ENCODE measurements at places on chromosomes 5 and 9.

DNA sequence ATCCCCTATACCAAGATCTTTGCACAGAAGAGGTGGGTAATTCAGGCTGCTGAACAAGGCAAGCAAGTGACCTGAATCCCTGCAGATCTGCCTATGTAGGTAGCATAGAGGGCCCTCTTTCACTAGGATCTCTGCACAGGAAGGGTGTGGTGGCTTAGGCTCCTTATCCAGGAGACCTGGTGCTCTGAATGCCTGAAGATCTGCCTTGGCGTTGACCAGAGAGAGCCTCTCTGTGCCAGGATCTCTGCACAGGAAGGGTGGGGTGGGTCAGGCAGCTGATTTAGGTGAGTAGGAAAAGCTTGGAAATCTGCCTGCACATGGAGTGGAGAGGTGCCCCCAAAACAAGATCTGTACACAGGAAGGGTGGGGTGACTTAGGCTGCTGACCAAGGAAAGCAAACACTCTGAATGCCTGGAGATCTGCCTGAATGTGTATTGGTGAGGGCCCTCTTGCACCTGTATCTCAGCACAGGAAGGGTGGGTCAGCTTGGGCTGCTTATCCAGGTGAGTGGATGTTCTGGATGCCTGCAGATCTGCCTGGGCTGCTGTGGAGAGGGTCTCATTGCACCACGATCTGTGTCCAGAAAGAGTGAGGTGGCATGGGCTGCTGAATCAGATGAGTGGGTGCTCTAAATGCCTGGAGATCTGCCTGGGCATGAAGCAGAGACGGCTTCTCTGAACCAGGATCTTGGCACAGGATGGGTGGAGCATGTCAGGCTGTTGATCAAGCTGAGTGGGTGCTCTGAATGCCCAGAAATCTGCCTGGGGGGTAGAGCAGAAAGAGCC is 365.9 kb downstream of the DMAC1 start:
- DNase-seq, result no peak

- no peak for DNase-seq
Observed at GRCh38 chr5:9047932-9048331, 497.9 kb downstream of the SEMA5A start.

DNA sequence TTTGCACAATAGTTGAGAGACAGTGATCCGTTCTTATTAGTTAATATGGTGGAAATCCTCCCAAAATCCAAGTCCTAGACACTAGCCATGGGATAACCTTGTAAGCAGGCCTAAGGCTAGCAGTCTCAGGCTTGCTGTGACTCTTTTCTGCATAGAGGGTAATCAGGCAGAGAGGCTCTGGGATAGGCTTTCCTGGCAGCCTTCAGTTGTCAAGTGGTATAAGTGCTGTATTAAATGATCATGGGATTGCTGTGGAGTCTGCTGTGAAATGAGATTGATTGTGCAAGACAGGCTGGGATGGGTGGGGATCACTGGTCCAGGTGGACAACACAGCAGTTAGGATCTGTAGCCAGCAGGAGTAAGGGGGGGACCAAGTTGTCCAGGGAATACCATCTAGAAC is 416.4 kb downstream of the TLE4 start:
- DNase-seq, result no peak

GRCh38 chr5:148179234-148179824 is 11.0 kb downstream of the SPINK14 start:
- DNase-seq, result peak; percentile 11

GRCh38 chr5:53927668-53928247 is 367.3 kb downstream of the NDUFS4 start:
- no peak for DNase-seq

GRCh38 chr5:646396-647201 is 34.5 kb downstream of the CEP72 start:
- no peak for DNase-seq

- no peak for DNase-seq
Observed at GRCh38 chr5:87729781-87730180, 317.1 kb upstream of the CCNH start.

- peak; percentile 38 for DNase-seq
Observed at GRCh38 chr9:119289740-119290433, 79.3 kb downstream of the BRINP1 start.

- no peak for DNase-seq
Observed at GRCh38 chr5:180378438-180379344, 25.6 kb upstream of the GFPT2 start.

GRCh38 chr5:57529864-57530263 is 47.3 kb upstream of the ACTBL2 start:
- DNase-seq, result no peak

DNA sequence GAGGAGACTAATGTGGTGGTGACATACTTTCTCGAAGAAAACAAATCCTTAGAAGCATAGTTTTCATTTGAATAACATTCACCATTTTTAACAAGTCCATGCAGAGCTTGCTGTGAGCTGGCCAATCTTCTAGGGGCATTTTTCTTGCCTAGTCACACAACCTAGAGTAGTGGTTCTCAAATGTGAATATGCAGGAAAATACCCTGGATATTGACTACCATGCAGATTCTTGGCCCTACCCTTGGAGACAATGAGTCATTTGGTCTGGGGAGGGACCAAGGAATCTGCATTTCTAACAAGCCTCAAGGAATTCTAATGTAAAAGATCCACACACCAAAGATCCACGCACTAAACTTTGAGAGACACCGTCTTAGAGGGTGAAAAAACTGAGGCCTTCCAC is 23.5 kb downstream of the GDNF start:
- no peak for DNase-seq

DNA sequence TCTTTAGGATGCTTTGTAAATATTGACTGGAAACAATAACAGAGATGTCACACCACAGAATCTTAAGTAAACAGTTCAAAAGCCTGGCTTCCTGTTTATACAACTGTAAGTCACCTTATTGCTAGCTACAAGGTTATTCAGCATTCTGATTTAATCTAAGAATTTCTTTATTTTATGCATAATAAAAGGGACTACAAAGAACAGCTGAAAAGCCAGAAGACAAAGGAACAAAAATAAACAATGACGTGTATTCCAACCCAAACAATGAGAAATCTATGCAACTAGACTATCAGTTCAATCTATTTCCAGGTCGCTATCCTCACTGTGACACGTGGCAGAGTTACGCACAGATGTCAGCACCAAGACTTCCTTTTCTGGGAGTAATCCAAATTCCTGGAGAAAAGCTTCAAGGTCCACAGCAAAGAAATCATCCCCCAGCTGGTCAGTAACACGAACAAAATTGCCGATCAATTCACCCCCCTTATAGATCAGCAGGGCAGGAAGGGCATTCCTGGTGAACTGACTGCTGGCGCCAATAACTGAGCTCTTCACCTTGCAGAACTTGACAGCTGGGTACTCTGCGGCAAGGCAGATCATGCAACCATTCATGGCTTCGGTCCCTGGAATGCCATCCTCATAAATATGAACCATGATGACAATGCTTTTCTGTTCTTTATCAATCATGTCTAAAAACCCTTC is 8.4 kb downstream of the PDCL start:
- DNase-seq, result no peak

DNA sequence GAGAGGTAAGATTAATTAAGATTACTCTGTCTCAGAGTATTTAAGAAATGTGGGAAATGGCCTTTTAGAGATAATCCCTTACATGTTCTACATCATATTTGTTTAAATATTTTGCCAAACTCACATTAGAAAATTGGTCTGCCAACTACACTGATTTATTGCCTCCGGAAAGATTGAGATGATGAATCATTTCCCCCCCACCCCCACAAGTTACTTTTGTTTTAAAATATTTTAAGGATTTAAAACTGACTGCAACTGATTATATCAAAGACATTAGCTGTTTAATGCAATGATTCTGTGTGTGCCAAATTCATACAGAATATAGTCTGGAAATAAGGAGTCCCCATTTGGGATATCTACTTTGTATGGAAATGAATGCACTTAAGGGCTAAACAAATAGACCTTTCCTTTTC is 674.4 kb downstream of the PRR16 start:
- no peak for DNase-seq

GRCh38 chr5:120605325-120606079 is 141.4 kb downstream of the PRR16 start:
- no peak for DNase-seq

GRCh38 chr9:98807070-98807813 is at the start of gene GALNT12:
TSS of gene GALNT12 (plus strand) at chr9:98807670. CDS start at chr9:98807699, 29 bp downstream.
- no peak for DNase-seq

GRCh38 chr9:130493476-130493875 is 48.7 kb downstream of the ASS1 start:
- no peak for DNase-seq

GRCh38 chr5:155649666-155650065 is 636.1 kb downstream of the KIF4B start:
- no peak for DNase-seq

GRCh38 chr9:120833325-120833724 is 9.4 kb downstream of the PSMD5 start:
- DNase-seq, result no peak

GRCh38 chr9:137406876-137407589 is 15.9 kb downstream of the EXD3 start:
- no peak for DNase-seq

- DNase-seq, result no peak
Observed at GRCh38 chr9:114271556-114272510, 51.1 kb upstream of the ORM1 start.

GRCh38 chr5:152549709-152550108 is 144.6 kb upstream of the NMUR2 start:
- no peak for DNase-seq

DNA sequence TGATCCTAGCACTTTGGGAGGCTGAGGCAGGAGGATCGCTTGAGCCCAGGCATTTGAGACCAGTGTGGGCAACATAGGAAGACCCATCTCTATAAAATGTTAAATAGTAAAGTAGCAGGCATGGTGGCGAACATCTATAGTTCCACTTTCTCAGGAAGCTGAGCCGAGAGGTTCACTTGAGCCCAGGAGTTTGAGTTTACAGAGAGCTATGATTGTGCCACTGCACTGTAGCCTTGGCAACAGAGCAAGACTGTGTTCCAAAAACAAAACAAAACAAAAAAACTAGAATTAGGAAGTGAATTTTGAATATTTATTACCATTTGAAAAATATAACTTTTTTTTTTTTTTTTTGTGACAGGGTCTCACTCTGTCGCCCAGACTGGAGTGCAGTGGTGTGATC is 26.8 kb upstream of the PAX5 start:
- no peak for DNase-seq

DNA sequence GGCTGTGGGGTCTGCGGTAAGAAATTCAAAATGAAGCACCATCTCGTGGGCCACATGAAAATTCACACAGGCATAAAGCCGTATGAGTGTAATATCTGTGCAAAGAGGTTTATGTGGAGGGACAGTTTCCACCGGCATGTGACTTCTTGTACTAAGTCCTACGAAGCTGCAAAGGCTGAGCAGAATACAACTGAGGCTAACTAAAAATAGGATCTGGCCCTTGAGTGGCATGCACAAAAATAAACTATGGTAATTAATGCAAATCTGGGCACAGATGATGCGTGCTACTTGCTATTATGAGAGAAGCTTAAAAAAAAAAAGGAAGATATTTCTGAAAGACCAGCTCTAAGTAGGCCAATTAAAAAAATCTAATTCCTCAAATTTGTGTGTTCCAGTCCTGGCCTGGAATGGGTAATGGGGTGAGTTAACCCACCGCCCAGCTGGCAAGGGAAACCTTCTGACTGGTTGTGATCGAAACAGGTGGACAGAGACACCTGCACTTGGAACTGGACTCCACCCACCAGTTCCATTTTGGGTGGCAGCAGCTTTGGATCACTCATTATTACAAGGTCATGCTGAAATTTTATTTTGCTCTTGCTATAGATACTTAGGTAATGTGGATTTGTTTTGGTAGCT is 26.6 kb upstream of the ZBTB34 start:
- DNase-seq, result no peak

DNA sequence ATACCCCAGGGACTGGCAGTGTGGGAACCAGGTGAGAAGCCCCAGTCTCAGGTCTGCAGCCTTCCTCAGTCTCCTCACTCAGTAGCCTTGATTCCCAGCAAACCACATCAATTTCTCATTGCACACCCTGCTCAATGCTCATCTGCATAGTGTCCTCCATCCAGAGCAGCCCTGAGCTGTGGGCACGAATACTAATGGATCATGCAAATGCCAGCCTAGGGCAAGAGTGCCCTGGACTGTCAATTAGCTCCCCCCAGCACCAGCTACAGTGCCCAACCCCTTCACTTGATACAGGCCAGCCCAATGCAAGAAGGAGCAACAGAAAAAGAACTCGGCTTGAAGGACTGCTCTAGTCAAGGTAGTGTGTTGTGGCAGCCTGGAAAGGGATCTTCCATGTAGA is 9.8 kb upstream of the KCNIP1 start:
- DNase-seq, result no peak

DNA sequence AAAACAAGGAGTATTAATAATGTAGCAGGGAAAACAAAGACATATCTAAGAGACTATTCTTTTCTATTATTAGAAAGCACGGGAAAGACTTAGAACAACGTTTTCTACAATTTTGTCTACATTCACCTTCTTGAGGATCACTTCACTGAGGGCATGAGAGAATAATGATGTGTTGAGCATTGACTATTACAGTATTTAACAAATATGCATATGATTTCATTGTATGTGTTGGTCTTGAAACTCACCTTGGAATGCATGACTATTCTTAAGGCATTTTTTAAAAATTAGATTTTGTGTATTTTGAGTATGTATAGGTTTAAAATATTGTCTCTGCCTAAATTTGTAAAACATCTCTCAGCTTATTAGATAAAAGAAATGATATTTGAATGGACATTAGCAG is 1.2 kb downstream of the FSD1L start:
- no peak for DNase-seq

DNA sequence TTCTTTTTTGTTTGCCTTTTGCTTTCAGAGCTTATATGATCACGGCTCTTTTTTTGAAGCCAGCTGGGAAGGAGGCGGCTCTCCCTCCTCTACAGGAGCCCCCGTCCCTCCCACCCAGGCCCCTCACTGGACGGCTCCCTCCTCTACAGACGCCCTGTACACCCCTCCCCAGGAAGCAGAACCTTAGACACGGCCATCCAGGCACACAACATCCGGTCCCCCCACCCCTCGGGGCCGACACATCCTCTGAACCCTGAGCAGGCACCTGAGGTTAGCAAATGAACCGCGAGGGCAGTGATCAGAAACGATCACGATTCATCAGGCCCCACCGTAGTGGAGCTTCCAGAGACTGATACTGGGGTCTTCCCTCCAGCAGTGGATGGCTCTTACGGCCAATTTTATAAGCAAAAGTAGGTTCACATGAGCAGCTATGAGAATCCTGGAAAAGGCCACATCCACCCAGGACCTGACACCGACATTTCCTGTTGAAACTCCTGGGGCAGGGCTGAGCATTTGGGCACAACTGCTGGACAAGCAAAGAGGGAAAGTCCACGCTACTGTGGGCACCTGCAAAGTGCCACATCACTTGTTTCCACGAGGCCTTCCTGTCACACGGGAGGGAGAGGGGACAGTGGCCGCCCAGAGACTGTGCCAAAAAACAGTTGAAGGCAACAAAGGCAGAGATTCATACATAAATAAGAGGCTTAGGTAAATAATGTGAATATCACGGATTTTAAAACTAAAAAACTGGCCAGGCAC is 78.9 kb downstream of the SEMA4D start:
- DNase-seq, result no peak

DNA sequence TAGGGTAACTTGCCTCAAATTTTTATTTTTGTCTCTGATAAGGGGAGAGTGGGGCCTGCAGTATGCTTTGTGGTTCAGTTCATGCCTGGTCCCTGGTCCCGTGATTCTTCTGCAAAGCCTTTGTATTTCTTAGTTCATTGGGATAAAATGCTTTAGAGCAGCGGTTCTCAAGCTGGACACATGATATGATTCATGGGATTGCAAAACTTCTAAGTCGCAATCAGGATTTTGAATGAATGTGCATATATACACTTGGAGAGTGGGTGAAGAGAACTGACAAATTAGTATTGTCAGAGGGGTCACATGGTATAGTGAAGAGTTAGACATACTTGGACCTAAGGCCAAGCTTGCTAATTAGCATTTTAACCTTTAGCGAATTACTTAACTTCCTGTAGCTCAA is 265.4 kb upstream of the KLF9 start:
- DNase-seq, result no peak

All from HS-27A (cell line).